SK-N-SH treated with all-trans-retinoic acid at 6 μM for 48 hours (cell line): ENCODE measurements at places on chromosomes 12 and 14.

- peak; percentile 61 for ATAC-seq
These were observed 52.0 kb downstream of the SLC38A4 start for GRCh38 chr12:46773586-46774321.

- ATAC-seq, result no peak; the same call in 2 of the 3 replicates
These were observed 212.1 kb upstream of the FKBP4 start for GRCh38 chr12:2582631-2583030.

DNA sequence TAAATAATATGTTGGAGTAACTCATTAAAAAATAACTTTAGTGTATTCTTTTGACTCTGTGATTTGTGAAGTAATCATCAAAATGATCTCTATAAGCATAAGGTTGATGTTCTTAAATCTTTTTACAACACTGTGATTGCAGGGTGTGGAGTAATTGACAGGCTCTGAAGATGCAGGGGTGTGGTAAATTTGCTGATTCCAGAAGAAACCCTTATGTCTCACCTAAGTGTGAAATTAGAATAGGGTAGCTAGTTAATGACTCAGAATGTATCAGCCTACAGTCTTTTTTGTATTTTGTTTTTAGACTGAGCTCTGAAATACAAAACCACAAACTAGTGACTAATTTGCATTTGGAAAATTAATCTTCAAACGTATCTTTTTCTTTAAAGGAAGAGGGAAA is 5.9 kb downstream of the PRPF39 start:
- ATAC-seq, result no peak

DNA sequence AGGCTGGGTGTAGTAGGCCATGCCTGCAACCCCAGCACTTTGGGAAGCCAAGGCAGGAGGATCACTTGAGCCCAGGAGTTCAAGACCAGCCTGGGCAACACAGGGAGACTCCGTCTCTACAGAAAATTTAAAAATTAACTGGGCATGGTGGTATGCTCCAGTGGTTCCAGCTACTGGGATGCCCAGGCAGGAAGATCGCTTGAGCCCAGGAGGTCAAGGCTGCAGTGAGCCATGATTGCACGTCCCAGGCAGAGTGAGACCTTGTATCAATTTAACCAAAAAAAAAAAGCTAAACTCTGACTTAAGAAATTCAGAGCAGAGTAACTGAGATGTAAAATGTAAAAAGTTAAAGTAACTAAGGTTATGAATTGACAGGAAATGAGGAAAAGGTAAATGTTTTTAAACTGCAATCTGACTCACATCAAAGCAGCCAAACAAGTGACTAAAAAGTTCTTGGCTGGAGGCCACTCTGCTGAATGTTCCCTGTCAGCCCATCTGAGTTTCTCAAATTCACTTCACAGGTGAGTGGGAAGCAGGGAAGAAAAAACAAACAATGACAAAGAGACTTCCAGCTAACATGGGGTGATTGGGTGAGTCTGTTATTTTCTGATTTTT is 21.3 kb downstream of the PRKD1 start:
- ATAC-seq, result no peak

GRCh38 chr12:54708826-54709225 is 60.7 kb upstream of the DCD start:
- ATAC-seq, result no peak

GRCh38 chr14:60327447-60328331 is 78.7 kb downstream of the PPM1A start:
- ATAC-seq, result peak; percentile 50

- ATAC-seq, result peak; percentile 75
These were observed 65.1 kb upstream of the KTN1 start for GRCh38 chr14:55514819-55515490.

DNA sequence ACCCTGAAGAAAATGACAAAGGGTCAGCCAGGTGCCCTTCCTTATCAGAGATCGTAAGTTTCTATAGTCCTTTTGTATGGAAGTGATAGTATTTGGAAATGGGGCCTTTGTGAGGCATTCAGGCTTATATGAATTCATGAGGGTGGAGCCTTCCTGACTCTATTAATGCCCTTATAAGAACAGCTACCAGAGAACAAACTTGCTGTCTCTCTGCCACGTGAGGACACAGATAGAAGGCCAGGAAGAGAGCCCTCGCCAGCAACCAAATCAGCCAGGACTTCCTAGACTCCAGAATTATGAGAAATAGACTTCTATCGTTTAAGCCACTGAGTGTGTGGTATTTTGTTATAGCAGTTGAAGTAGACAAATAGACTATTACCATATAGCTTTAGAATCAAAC is 36.7 kb downstream of the TRMT5 start:
- no peak for ATAC-seq

- peak; percentile 41 for ATAC-seq
These were observed 48.9 kb upstream of the DLK1 start for GRCh38 chr14:100677554-100678468.

DNA sequence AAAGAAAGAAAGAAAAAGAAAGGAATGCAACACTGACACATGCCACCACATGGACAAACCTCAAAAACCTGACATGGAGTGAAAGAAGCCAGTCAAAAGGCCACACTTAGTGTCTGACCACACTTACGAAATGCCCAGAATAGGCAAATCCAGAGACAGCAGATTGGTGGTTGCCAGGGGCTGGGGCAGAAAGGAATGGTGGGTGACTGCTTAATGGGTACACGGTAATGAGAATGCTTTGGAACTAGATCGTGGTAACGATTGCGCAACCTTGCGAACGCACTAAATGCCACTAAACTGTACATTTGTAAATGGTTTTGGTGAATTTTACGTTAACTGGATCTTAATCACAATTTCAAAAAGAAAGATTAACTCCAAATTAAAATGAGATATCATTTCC is 39.5 kb downstream of the SCARB1 start:
- ATAC-seq, result no peak

GRCh38 chr14:74611650-74612349 is at the start of gene LTBP2:
TSS of gene LTBP2 (minus strand) at chr14:74612237. CDS start at chr14:74611944, 293 bp downstream.
- peak; percentile 42 for ATAC-seq

GRCh38 chr14:54769951-54770863 is 132.4 kb downstream of the GCH1 start:
- ATAC-seq, result no peak

DNA sequence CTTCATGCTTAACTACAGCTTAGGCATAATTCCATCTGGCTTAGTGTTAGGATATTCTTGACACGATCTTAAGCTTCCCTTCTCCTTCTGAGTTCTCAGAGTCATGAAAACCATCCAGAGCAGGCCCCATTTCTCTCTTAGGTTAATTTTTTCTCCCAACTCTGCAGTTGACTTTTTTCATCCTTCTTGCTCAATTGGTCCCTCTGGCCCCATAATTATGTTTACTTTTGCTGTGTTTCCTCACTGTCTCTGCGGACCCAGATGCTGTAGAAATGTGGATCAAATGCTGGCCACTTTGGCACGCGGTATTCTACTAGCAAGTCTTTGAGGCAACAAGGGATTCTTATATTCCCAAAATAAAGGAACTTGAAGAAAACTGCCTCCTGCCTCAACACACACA is 9.5 kb downstream of the TMEM132C start:
- ATAC-seq, result no peak

GRCh38 chr14:37253905-37254304 is 56.2 kb downstream of the MIPOL1 start:
- no peak for ATAC-seq

DNA sequence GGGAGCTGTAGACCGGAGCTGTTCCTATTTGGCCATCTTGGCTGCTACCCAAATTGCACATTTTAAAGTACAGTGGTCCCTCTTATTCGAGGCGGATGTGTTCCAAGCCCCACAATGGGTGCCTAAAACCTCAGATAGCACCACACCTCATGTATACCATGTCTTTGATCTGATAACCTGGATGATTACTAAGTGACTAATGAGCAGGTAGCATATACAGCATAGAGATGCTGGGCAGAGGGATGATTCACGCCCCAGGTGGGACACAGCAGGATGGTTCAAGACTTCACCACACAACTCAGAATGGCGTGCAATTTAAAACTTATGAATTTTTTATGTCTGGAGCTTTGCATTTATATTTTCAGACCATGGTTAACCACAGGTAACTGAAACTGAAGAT is 255.0 kb downstream of the AKAP6 start:
- ATAC-seq, result no peak

GRCh38 chr14:22607291-22607690 is 9.2 kb downstream of the ABHD4 start:
- ATAC-seq, result no peak

DNA sequence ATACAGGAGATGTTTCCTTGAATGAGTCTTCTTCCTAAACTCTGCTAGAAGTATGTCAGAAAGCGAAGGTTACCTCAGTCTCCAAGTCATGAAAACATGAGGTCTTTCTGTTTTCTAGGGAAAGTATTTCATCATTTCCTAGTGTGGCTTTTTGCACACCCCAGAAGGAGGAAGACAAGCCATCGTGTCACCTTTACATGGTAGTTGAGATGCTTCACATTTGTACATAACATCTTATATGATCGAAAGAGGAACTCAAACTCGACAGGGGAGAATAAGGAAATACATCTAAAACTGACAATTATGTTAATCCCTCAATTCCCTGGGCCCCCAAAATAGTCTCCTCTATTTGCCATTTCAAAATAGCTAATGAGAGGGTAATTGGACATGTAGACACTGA is 214.1 kb upstream of the PLEKHG7 start:
- ATAC-seq, result no peak

- ATAC-seq, result peak; percentile 50
These were observed 2.5 kb downstream of the NUAK1 start for GRCh38 chr12:106136263-106136662.

DNA sequence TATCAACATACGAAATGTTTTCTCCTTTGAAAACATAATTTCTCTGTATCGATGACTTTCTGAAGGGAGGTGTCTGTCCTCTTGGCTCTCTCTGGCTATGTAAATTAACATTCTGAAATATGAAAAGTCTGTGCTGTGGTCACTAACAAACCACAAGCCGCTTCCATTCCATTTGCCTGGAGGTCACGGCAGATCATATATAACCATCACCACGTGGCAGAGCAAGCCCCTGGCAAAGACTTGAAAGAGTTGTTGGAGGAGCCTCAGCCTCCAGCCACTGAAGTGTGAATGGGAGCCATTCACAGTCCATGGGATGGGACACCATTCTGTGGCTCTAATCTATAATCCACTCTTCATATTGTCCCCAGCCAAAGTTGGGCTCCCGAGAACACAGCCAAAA is 39.6 kb downstream of the CDKL1 start:
- no peak for ATAC-seq

GRCh38 chr14:71103662-71104484 is 196.6 kb downstream of the PCNX1 start:
- ATAC-seq, result peak; percentile 84

DNA sequence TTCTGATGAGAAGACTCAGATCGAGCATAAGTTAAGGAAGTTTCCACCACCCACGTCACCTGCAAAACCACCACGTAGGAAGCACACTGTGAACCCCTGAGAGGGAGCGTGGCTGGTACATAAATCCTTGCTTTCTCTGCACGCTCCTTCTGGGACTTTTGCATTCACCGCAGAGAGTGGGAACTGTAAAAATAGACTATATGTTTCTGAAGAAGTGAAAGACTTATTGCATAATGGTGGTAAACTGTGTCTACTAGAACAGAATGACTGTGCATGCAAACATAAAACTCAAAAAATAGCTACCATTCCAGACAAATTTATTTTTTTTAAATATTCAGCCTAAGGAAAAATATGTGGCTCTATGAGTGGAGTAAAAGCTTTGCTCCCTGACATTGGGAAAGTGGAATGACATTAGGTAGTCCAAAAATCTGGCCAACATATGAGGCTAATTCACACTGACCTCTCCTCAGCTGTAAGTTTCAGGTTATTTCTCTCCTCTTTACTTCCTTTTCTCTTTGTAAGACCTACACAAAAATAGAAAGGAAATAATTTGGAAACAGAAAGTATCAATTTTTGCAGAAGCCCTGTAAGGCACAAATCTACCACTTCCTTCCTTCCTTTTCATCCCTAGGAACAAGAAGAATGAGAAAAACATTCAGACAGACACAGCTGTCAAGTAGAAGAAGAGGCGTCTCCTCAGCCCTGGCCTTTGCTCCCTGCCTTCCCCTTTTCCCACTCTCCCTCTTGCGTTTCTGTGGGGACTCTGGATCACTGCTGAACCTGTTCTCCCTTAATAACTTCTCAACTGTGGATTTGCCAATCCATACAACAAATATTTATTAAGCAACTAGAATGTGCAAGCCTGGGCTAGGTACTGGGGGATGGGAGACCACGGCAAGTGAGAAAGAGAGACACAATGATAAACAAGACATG is 264.3 kb upstream of the FOXN3 start:
- no peak for ATAC-seq

DNA sequence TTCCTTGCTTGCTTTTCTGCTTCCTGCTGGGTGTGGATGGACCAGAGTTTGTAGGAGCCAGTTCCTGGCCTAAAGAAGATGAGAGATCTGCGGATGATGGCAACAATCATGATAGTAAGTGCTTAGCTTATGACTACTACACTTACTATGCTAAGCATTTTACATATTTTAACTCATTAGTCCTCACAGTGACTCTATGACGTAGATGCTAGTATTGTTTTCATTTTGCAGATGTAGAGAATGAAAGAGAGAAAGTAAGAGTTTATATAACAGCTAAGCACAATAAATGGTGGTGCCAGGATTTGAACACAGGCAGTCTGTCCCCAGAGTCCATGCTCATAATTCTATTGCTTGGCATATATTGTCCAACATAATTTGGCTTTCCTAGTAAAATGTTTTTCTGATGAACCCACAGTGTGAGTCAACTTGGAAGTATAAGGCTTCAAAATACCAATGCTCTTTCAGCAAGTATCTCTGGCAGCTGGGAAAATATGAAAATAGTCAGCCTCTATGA is 363.2 kb upstream of the DDHD1 start:
- no peak for ATAC-seq

DNA sequence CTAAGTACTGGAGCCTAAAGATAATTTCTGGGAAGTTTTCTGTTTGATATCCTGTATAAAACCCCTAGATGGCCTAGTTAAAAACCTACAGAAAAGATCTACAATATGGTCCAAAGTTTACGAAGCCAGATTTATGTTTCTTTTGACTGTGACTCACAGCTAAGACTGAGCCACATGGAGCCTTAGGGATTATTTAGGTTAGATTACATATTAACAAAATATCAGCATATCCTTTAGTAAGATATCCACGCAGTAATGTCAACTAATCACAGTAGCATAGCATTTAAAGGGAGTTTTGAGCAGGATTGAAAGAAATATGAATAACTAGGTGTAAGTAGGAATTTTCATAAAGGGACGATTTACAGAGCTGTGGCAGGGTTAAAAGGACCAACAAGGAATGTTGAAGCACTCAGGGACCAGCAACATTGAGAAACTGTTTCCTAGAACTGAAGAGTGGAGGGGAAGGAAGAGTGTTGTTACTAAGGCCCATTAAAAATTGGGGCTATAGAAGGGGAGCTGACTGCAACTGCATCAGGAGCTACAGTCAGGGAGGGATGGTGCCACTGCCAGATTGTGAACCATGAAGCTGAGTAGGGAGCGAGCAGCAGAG is 155.5 kb downstream of the DACT1 start:
- no peak for ATAC-seq
